ENCODE measurements at places on chromosomes 2 and 18.
A peak's percentile ranks its signal among the peaks of the same experiment; 100 is the strongest.

DNA sequence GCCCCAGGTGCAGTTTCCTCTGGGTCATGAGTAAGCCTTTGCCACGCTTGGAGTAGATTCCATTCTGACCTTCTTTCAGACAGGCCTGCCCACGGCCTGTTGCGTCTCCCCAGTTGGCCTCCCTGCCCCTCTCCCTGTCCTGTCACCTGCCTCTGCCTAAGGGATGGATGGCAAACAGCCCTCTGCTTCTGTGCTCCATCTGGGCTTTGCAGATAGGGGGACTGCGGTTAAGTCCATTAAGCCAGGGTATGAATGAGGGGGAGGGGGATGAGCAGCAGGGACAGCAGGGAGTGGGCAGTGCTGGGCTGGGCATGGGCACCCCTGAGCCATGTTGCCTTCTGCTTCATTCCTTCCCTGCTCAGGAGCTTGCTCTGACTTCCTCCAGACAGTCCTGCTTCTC lies 37.6 kb upstream of the B3GNT7 start:
- no peak for DNase-seq

GRCh38 chr2:228678110-228678509 lies 496.6 kb upstream of the SPHKAP start:
- no peak for DNase-seq

DNA sequence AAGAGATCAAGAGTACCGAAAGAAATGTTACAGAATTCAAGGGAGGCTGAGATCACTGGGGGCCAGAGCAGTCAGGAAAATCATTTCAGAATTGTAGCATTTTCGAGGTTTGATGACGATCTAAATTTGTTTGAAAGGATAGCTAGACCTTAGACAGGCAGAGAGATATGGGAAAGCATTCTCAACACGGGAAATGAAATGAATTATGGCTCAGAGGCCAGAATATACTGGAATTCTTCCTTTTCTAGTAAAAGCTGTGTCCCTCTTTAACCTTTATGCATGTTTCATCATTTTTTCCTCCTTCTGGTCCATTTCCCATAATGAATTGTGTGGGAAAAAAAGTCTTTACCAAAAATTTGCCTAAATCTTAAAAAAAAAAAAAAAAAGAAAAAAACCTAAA lies 78.8 kb downstream of the NABP1 start:
- DNase-seq, result no peak

GRCh38 chr2:48510329-48510728 lies 19.6 kb upstream of the STON1 start:
- DNase-seq, result no peak

- DNase-seq, result peak; percentile 23
These were observed 43.9 kb upstream of the RAB11FIP5 start for GRCh38 chr2:73156539-73157124.

DNA sequence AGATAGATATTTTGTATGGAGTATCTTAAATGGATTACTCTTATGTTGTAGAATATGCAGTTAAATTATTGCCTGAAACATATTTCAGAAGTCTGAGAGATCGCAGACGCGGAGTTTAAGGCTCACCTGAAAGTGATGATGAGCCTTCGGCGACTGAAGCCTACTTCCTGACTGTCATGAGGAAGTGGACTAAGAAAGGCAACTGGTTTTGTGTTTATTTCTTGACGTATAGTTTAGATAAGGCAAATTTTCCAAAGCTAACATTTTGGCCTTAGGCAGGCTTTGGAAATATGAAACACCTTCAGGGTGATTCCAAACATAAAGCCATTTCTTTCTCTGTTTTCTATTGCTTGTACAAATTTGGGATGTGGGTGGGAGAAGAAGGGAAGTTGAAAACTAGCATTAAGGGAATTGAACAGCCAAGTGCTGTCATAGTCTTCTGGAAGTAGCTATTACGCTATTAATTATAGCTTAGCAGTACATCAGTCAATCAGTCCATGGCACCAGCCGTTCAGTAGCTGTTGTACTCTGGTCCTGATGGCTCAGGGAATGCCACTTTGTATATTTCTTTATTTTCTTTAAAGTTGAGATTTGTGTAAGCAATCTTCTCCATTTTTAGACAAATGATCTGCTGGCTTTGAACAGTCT lies 1.5 kb downstream of the GRHL1 start:
- no peak for DNase-seq

DNA sequence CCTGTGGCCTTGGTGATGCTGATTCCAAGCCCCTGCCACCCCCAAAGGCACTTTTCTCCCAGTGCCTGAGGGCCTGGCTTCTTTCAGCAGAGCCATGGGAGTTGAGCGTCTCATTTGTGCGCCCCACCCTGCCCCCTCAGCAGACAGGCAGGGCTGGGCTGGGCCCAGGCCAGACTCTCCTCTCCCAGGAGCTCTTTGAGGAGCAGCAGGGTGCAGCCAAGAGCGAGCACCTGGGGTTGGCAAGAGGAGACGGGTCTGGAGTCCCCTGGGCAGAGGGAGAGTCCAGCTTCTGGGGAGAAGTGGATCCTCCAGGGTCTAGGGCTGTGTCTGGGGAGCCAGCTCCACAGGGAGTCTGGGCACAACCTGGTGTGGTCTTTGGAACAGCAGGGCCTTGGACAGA lies 21.2 kb downstream of the NPPC start:
- DNase-seq, result no peak

GRCh38 chr18:22695674-22696073 lies 237.5 kb upstream of the RBBP8 start:
- DNase-seq, result no peak

- no peak for DNase-seq
These were observed 86.8 kb upstream of the ST6GAL2 start for GRCh38 chr2:106972782-106973181.

DNA sequence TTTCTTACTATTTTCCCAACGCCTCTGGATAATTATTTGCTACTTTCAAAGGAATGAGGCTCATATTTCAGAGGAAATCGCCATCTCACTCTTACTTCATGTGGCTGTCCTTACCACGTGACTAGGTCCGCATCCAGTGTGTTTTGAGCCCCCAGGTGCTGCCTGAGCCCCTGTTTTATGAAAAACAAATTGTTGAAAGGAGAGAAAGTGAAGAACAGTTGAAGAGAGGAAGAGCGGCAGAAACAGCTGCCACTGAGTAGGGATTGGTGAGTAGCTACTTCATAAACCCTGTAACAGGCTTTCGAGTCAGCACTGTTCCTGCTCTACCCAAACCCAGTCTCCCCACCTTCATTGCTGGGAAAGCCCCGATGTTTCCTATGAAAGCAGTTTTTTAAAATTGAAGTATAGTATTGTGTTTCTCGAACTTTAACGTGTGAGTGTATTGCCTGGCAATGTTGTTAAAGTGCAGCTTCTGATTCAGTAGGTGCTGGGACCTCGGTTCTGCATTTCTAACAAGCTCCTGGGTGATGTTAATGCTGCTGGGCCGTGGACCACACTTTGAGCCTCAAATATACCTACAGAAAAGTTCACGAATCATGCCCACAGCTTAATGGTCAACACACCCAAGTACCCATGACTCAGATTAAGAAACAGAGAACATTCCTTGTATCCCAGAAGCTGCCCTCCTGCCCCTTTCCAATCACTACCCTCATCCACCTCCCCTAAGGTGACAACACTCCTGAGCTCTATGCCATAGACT lies 39.7 kb downstream of the TMEM177 start:
- no peak for DNase-seq

DNA sequence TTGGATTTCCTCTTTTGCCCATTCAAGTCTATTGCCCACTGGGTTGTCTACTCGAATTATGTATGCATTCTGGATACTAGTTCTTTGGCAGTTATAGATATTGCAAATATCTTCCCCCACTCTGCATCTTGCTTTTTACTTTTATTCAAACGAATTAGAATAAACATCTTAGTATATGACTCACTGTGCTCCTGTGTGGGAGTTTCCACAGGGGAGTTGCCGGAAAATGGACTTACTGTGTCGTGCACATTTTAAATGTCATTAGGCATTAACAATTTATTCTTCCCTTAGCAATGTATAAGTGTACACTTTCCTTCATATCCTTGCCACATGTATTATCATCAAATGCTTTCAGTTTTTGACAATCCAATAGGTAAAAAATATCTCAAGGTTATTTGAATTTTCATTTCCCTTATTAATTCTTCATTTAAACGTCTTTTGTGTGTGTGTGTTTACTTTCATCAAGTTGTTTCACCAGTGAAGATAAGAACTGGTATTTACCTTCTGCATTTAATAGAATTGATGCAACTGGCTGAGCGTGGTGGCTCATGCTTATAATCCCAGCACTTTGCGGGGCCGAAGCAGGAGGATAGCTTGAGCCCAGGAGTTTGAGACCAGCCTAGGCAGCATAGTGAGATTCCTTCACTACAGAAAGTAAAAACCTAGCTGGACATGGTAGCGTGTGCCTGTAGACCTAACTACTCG lies 4.6 kb upstream of the UGT1A5 start:
- DNase-seq, result no peak

GRCh38 chr2:112754564-112754963 lies 9.8 kb downstream of the CKAP2L start:
- DNase-seq, result no peak

DNA sequence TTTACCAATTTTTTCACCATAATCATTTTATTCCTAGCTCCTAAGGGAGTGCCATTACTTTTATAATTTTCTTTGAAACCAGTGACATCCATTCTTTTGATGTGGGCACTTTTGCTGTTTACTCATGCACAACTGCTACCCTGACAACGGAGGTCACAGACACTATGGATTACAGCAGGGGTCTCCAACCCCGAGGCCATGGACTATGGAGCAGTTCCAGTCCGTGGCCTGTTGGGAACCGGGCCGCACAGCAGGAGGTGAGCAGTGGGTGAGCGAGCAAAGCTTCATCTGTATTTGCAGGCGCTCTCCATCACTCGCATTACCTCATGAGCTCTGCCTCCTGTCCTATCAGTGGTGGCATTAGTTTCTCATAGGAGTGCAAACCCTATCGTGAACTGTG lies 34.6 kb downstream of the PRPF40A start:
- no peak for DNase-seq

DNA sequence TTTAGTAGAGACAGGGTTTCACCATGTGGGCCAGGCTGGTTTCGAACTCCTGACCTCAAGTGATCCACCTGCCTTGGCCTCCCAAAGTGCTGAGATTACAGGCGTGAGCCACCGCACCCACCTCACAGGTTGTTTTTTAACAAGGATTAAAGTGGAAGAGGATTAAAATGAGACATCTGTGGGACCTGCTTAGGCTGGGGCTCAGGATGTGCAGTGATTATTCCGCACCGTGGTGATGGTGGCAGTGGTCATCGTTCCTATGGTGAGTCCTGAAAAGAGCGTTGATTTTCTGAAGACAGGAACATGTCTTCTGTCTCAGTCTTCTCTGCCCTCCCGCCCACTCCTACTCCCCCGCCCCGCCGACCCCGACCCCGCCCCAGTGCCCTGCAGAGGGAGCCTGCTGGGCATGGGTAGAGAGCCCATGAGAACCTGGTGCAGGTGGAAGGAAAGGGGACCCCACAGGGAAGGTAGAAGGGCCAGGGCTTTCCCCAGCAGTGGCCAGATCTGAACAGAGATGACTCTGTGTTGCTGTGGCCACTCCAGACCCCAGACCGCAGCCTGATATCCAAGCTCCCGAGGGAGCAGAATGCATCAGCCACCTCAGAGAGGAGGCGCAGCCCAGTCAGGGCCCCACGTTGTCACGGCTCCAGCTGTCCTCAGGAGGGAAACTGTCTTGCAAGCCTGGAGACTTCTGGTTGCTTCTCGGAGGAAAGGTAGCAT lies 34.5 kb upstream of the FOSL2 start:
- no peak for DNase-seq

GRCh38 chr2:127087791-127088495 lies 19.0 kb downstream of the BIN1 start:
- DNase-seq, result no peak

DNA sequence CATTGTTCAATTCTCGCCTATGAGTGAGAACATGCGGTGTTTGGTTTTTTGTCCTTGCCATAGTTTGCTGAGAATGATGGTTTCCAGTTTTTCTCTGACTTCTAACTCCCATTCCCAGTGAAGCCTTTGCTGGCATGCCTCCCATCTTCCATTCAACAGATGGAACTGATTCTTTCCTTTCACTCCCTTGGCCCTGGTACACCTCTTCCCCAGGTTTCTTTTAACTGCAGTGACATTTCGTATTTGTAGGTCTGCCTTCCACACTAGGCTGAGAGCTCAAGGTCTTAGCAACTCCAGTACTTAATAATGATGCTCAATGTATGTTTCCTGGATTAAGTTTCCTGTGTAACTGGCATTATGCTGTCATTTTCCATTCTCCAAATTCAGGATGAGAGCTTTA lies 48.5 kb downstream of the GAREM1 start:
- no peak for DNase-seq

DNA sequence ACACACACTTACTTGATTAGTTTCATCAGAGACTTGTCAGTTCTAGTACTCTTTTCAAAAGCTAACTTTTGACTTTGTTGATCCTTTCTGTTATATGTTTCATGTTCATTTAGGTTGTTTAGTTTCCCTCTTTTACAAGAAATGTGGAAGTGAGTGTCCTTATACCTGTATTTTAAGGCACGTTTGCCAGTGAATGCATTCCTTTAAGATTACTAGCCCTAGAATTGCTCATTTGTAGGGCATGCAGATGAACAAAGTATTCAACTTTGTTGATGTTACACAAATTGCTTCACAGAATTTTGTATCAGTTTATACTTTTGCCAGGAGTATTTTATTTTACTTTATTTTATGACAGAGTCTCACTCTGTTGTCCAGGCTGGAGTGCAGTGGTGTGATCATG lies 6.3 kb downstream of the IL1RL2 start:
- DNase-seq, result no peak

- no peak for DNase-seq
These were observed 86.0 kb downstream of the EPHA4 start for GRCh38 chr2:221486106-221486505.

DNA sequence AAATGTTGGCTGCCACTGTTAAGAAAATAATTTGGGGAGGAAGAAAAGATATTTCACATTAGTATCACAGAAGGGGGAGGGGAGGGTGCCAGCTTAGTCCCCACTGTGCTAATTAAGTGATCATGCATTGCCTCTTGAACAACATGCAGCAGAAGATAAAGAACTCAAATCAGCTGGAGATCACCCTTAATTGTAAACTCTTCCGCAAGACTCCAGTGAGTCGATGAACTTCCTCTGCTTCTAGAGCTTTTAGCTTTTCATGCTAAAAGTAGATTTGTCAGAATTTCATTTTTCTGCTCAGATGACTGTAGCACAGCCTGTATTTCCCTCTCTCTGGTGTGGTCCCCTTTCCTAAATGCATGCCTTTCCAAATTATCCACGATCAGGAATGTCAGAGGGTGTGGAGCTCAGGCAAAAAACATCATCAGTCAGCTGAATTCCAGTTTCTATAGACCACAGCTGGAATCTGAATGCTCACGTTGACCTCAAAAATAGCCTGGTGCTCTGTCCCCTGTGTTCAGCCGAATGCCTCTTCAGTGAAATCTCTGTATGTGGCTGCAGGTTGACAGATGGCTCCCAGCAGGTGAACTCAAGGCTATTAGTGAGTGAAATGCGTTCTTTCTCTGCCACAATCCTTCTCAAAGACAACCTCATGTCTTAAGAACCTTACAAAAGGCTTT lies 156.8 kb upstream of the UNC80 start:
- DNase-seq, result no peak

DNA sequence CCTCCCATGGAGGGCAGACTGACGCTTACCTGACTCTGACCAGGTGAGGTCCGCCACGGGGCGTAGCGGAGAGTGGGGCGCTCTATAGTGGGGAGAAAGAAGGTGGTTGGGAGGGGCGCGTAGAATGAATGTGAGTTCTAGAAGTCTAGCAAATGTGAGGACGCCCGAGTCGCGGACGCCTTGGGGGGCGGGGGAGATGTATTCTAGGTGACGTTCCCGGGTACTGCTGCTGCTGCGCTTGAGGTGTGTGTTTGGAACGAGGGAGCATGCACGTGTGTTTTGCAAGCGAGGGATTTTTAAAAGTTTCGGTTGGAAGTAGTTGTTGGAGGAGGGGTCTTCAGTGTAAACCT lies 758 bp downstream of the RIF1 start:
- peak; percentile 43 for DNase-seq

GRCh38 chr2:120402508-120402907 lies 56.6 kb downstream of the INHBB start:
- no peak for DNase-seq
